ENCODE measurements at places on chromosomes 2 and 18.

DNA sequence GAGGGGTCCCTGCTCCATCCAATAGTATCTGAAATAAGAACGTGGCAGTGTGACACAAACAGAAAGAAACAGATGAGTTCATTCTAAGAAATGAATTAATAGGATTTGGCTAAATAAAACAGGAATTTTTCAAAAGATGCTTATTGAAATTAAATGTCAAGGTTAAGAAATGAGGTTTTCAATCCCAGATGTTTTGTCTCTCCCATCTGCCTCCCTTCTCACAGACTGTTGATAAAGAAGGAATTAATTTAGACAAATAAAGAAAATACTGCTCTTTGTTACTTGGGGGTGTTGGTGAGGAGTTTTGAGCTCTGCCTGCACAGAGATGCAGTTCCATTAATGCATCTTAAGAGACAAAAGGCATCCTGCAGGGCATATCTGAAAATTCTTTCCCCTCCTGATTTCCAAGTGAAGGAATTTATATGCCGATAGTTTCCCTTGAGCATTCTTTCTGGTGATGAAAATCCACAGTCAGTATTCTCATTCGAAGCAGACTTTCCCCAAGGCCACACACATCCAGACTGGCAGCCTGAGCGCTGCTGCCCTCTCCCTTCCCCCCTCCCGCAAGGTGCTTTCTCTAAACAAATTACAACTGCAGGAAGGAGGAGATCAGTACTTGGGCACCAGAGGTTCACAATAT lies 385.4 kb upstream of the RND3 start:
- DNase-seq = no peak

- DNase-seq = no peak
These were observed 55.4 kb upstream of the ZNF396 start for GRCh38 chr18:35432565-35433001.

DNA sequence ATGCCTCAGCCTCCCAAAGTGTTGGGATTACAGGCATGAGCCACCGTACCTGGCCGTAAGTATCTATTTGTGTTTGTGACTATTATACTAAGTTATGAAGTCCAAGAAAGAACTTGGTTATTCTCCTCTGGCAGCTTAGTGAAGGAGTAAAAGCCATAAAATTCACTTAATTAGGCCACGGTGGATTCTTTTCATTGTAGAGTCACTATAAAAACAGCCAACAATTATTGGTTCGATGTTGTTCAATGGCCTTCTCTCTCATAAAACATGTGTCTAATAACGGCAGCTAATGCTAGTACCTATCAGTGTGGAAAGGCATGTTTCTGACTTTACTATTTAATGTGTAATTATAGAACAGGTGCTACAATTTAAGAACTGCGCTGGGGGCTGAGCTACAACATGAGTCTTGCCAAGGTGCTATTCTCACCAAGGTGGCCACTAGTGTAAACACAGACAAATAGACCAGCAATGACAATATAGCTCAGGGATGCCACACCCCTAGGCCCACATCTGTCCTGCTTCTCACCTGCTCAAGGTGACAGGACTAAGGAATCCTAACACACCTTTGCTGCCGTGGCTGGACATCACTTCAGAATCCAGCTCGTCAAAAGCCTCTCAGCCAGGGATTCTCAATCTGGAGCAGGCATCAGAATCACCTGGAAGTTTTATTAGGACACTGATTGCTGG lies 17.2 kb downstream of the ATP8B1 start:
- no peak for DNase-seq

DNA sequence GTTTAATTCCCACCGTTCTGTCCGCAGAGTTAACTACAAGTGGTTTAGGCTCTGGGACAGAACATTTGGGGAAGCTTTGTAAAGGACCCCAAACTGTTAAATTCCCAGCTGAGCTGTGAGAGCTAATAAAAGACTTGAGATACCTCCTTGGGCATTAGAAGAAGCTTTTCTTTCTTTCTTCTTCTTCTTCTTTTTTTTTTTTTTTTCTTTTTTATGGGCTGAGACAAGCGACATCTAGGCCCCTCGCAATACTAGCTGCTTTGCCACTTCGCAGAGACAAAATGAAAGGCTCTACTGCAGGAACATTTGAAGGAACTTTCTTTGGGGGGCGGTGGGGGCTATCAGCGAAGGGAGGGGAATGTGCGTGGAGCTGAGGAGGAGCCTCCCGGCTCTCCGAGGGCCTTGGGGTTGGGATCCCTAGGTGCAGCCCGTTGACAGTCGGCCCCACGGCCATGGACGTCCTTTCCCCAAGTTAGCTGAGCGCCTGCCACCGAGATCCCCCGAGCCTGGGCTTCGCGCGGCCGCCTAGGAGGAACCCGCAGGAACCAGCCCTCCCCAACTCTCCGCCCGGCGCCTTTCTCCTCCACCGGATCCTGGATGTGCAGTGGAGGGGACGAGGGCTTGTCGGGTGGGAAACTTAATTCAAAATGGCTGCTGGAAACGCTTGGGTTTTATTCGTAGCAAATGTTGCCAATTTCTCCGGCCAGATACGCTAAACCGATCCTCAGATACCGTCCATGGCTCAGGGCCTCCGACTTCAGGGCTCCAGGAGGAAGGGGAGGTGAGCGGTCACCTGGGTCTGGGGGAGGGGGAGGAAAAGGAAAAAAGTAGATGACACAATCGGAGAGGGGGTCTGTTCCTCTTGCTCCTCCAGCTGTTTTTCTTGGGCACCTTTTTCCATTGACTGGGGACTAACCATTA lies 4.2 kb downstream of the MEIS1 start:
- DNase-seq = no peak

DNA sequence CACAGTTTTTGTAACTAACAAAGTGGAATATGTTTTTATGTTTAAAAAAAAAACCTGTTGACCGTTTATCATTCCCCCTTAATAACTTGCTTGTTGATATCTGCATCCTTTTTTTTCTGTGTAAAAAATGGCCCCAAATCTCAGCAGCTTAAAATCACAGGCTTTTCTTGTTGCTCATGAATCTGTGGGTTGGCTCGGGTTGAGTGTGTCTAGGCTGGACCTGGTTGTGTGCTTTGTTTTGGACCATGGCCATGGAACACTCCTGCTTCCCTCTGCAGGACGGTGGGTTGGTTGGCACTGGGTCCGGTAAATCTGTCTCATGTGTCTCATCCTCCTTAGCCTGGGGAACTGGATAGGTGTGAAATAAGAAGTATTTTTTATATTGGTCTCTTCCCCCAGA lies 139.0 kb upstream of the LINC00305 start:
- DNase-seq = no peak

GRCh38 chr2:173193925-173194324 lies 118.3 kb downstream of the MAP3K20 start:
- no peak for DNase-seq

- DNase-seq = no peak
These were observed 331.5 kb downstream of the HRH4 start for GRCh38 chr18:24791751-24792545.

Data from stimulated activated CD4-positive, alpha-beta T cell treated with anti-CD3 and anti-CD28 coated beads, Interleukin-4, amount 100 ng/mL, for 24 hours (primary cell).